Cortex of kidney (tissue), 1 donor: ENCODE measurements at places on chromosomes 7 and 10.

DNA sequence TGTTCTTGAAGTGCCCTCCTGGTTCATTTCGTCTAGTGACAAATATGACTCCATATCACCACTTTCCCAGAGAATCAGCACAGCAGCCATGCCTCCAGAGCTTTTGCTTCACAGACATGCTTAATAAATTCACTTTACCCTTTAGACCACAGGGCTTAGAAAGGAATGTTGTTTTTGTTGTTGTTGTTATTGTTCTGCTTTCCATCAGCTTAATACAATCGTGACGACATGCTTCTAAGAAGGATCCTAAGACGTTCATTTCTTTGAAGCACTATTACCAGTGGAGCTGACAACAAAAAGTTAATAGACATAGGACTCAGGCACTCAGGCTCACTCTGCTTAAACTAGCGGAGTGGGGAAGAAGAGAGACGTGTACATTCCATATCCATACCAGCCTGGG lies 418.6 kb downstream of the KCNMA1 start:
- DNase-seq = no peak

DNA sequence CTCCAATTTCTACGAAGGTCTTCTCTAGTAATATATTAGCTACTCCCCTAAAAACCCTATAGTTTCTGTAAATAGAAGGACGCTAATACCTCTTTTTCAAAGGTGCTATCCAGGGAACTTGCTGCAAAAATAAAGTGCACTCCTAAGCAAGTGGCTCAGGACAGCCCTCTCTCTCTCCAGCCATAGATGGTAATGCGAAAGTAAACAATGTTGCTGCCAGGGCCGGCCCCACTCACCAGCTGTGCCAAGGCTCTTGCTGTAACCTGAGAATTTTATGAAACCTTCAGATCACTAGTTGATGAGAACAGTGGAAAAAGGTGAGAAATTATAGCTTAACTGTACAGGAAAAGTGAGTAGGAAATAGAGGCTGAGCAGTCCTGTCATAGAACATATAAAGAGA lies 10.9 kb upstream of the TAS2R39 start:
- DNase-seq = no peak

GRCh38 chr10:101938305-101939007 lies 94.9 kb upstream of the KCNIP2 start:
- DNase-seq = no peak

DNA sequence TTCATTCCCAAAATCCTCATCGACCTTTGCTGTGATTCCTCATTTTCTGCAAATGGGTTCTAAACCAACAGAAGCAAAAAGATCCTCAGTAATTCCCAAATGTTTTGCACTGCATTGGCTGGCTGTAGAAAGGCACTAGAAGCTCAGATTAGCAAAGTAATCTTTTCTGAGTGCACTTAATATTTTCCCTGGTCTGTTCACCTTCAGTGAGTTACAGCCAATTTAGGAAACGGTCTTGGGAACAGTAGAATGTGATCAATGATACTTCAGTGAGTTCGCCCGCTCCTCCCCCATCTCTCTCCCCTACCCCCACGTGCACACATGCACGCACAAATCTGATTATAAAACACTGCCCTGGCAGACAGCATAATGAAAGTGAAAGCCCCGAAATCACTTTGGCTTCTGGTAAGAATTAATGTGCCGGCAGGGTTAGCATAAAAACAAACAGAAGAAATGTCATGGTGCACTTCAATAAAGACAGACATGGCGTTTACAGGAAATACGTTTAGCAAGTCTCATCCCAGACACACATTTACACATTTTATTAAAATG lies 201.3 kb upstream of the CDCA7L start:
- DNase-seq = no peak

DNA sequence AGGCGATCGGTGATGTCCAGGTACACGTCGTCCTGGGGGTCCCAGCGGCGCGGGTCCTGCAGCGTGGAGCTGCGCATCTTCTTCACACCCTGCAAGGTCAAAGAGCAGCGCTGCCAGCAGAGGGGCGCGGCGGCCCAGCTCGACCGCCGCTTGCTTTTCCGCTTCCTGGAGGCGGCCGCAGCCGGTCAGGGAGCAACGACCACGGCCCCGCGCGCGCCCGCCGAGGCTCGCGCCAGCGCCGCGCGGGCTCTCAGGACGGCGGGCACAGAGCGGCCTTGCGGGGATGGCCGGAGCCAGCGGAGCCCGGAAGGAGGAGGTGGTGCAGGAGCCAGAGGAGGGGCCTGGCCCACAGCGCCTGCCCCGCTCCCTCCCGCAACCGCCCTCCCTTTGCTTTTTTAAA lies 76.4 kb upstream of the CDC14C start:
- no peak for DNase-seq
